ENCODE measurements at places on chromosomes 7 and 10.

DNA sequence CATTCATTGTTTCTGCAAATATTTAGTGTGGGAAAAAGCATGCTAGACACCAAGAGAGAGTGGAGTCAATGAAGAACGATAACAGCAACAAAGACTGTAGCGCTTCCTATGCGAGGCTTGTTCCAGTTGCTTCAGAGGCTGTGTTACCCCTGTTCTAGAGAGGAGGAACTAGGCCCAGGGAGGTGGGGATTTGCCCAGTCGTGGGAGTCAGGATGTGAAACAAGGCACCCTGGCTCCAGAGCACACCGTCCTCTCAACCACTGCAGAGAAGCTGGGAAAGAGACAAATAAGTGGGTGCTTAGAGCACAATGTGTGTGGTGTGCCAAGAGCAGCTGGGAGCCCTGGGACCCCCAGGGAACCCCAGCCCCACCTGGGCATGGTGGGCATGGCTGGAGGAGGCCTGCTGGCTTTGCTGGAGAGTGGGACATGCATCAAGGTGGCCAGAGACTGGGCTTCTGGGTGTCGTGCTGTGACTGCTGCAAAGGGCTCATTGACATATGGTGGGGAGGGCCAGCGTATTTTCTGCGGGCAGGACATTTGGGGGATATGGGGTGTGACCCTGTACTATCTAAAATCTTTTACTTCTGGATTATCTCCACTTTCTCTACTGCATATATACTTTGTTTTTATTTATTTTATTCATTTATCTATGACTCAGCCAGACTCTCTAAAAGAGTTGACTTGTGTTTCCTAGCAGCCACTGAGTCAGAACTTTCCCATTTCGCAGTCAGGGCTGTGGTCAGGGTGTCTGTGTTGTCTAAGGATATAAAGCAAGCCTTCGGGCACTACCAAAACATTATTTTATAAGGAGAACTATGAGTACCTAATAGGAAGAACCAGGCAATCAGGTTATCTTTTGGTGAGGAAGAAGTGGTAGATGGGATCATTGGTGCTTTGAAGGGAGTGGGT, 95.4 kb downstream of the TCF7L2 start:
- DNase-seq: no peak

GRCh38 chr7:87129332-87129731, 22.9 kb upstream of the DMTF1 start:
- DNase-seq: no peak

DNA sequence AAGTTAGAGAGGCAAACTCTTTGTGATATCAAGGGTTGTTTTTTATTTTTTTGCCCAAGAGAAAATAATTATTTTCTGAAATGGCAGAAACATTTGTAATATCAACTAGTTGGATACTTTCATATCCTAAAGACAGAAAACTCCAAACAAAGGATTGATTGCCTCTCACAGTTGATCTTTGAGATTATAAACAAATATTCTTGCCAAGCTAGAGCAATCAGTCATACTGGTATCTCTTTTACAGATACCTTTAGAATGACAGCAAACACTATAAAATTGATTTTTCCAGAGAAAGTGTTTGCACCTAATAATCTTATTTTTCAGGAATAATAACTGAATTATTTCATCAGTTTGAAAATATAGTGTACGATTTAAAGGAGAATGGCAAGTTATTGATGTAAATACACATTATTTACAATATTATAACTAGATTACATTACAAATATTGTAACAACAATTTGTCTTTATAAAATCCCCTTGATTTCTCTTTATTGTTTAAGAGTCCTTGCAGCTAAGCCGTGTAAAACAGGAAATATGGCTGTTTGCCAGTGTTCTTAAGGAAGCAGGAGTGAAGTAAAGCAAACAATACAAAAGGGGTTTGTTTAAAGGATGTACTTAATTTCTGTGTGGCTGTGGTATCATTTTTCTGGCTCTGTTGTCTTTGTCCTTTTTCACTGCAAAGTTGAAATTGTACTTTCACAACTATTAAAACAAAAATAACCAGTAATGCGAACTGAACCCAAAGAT, 58.4 kb downstream of the MAPK8 start:
- no peak for DNase-seq

GRCh38 chr7:121116396-121116795, 127.9 kb downstream of the CPED1 start:
- no peak for DNase-seq

DNA sequence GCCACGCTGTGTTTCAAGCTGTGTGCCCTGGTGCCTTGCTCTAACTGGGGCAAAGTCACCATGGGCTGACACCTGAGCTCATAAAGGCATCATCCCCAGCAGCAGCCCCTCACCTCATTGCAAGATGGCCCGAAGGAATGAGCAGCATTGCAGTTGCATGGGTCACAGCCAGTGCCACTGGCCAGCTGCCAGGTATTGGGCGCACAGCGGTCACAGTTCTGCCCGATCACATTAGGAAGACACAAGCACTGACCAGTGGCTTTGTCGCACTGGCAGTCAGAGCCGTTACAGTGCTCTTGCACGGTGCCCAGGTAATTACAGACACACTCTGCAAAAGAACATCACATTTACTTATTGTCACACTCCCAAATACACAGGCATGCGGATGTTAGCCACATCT, 51.1 kb downstream of the LAMB1 start:
- no peak for DNase-seq

DNA sequence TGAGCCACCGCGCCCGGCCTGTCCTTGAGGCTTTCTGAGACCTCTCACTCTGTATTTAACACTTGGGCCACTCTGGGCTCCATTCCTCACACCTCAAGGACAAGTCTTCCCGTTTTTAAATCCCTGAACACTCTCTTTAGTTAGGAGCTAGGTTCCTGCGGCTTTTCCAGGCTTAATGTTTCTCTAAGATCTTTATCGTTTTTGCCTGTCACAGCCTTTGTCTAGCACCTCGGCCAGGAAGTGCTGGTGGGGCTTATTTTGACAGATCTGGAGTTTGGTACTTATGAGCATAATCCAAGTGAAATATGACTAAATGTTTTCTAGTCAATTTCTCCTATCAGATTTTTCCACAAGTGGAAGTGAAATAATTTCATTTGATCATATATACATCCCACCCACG, 186.6 kb downstream of the DPY19L1 start:
- no peak for DNase-seq

GRCh38 chr10:84135836-84136235, 3.5 kb upstream of the GHITM start:
- no peak for DNase-seq

GRCh38 chr10:121559326-121560026, 38.8 kb downstream of the FGFR2 start:
- no peak for DNase-seq

- DNase-seq: no peak
Measured at GRCh38 chr7:22865602-22865960, 42.9 kb upstream of the TOMM7 start.

- DNase-seq: no peak
Measured at GRCh38 chr10:3263747-3264146, 91.2 kb upstream of the PITRM1 start.

DNA sequence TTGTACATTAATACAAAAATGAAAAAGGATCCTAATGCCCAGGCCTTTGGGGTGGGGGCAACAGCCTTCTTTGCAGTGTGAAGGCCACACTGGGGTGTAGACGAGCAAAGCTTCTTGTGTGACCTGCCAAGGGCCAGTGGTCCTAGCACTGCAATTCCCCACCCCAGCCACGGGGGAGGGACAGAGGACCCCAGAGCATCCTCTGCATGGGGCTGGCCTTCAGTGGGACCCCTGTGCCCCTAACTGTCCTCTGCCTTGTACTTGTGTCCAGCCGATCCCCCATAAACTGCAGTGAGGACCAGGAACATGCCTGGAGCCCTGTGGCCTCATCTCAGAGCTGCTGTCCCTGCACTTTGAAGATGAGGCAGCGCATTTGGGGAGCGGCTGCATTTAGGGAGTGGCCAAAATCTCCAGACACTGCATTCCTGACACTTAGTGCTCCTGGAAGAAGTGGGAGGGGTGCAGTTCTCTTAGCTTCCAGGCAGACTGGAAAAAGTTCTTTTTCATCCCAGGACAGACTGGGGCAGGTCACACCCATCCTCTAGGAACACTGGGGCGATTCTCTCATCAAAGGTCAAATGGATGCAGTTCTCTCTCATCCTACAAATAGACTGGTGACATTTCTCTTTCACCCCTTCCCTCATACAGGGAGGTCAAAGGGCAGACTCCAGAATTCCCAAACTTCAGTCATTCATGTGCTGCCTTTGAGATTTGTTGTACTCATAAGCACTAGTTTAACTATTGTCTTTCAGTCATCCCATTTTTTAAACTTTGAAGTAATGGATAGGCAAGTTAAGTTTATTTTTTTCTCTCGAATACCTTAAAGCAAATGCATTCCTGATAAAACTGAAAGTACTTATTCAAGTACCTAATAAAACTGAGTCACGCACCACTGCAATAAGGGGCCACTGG, 922 bp upstream of the MYO1G start:
- no peak for DNase-seq

DNA sequence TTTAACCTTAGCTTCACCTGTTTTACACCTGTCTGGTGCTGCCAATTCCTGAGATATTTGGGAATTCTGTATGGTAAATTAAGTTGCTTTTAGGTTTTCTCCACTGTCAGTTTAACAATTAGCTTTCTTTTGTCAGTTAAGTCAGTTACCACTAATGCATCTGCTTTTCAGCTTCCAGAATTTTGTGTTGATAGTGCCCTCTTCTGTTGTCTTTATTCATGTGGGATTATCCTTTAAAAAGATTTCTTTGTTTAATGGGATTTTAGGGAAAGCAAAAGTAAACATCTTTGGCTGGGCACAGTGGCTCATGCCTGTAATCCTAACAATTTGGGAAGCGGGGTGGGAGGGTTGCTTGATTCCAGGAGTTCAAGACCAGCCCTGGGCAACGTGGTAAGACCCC, 8.1 kb downstream of the TFAM start:
- DNase-seq: no peak

DNA sequence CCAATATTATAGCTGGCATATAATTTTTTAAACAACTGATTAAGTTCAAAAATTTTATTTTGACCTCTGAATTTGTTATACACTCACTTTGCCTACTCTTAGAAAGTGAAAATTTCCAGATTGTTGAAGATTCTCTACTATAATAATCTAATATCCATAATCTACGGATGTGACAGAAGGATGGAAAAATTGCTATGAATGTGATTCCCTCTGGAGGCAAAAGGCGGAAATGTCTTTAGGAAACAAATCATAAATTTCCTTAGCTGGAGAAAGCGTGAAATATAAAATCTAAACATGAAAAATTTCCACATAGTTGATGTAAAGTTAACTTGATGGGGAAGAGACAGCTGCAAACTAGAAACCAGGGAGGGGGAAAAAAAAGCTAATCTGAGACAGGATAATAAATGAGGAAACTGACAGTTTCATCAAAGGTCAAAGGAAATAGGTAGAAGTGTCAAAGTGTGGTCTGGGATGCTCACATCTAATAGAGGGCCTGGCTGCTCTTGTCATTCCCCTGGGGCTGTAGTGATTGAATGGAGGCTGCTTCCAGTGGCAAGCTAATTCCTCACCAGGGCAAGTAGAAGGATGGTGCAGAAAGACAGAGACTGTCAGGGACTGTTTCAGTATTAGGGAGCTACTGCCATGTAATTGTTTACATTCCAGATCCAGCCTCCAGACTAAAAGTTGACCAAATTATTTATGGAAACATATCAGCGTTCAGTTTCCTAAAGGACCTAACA, 264.5 kb downstream of the SDHAF3 start:
- no peak for DNase-seq

DNA sequence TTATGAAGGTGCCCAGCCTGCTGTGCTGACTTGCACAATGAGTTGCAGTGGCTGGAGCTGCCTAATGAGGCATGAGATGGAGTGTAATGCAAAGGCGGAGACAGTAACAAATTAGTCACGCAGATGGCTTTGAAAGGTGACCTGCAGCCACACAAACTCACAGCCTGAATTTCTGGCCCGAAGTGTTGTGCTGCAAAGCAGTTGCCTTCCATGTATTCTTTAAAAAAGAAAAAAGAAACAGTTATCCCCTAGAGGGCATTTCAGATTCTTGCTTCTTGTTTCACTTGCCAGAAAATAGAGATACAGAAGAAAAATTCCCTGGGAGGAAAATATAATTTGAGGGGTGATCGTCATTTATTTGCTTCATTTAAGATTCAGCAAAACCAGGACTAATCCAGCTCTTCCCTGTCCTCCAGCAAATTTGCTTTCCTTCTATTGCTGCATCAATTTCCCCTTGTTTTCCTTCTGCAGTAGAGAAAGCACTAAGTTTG, 239.9 kb downstream of the ADRA2A start:
- no peak for DNase-seq

DNA sequence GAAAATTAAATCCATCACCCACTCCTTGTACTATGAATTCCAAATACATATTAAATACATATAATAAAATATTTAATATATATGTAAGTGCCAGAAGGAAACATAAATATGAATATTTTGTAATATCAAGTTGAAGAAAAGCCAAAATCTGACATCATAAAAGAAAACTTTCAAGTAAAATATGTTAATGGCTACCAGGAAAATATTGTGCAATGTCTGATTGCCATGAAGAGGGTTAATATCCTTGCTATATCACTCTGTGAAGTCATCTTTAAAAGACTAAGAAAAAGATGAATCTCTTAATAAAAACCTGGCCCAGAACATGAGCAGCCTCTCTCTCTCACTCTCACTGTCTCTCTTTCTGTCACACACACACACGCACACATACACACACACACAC, 130.2 kb downstream of the EGFR start:
- DNase-seq: no peak

DNA sequence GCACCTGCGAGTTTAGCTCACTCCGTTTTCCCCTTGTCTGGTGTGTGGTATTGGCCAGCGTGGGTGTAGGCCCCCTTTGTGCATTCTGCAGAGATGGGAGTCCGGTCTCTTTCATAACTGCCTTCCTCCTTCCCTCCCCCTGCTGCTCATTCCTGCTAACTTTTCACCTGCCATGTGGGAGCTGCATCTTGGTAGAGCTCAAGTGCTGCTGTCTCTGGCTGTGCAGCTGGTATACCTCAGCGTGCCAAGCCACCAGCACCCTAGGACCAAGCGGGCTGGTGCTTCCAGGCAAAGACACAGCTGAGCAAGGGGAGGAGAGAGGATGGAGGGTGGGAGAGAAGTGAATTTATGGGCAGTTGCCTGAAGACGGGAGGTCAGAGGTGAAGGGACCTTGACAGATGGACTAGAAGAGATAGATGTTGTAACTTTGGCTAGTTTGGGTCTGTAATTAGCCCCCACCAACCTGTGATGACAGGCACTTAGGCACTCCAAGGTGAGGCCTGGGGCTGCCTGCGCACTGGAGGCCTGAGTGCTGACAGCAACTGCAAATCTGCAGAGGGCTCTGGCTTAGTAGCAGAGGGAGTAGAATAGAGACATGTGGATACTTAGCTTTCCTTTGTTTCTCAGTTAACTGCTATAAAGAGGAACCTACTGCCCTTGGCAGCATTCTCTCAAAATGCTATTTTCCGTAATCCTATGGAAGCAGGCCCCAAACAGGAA, 148.8 kb upstream of the AGK start:
- DNase-seq: no peak

Data from activated CD8-positive, alpha-beta memory T cell treated with anti-CD3 and anti-CD28 coated beads for 1 hour (primary cell).